ENCODE measurements at places on chromosomes 3 and 15. TPM values are rescaled to one million over a fixed set of nuclear protein-coding genes. Genes with fewer than 3 reads are reported as not detected.

The HRG gene
- total RNA-seq = not detected

The ITIH1 gene
- total RNA-seq = not detected

The MORC1 gene
- total RNA-seq = not detected

The TRH gene
- total RNA-seq = not detected

The ZNF385D gene
- total RNA-seq = 0.28 TPM

The VPS39 gene
- 52.2 TPM for total RNA-seq

The GCSAM gene
- total RNA-seq = not detected

The CACNA2D3 gene
- total RNA-seq = 0.36 TPM

The TJP1 gene
- 43.4 TPM for total RNA-seq

The SLC38A3 gene
- 0.36 TPM for total RNA-seq

The PAK2 gene
- total RNA-seq = 33.9 TPM

The PEX5L gene
- under 0.01 TPM for total RNA-seq

The OXTR gene
- total RNA-seq = 56.1 TPM

The BMF gene
- 1.7 TPM for total RNA-seq

The CFAP20DC gene
- 1.6 TPM for total RNA-seq

The P2RY14 gene
- total RNA-seq = not detected

- no peak for DNase-seq
Observed at GRCh38 chr3:63046152-63046551, 170.9 kb upstream of the CADPS start.

- no peak for DNase-seq
Observed at GRCh38 chr3:29291260-29291981, 10.6 kb downstream of the RBMS3 start.

DNA sequence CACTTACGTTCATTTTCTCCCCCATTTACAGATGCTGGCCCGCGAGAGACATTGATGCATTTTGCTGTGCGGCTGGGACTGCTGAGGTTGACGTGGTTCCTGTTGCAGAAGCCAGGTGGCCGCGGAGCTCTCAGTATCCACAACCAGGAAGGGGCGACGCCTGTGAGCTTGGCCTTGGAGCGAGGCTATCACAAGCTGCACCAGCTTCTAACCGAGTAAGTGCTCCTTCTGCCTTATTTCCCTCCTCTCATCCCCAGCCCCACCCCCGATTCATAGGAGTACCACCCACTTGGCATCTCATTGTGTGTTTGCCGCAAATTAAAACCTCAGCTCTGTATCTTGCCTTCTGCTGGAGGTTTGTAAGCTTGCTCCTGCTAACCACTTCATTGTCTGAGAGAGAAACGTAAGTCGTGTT is 163.3 kb downstream of the AKAP13 start:
- DNase-seq = no peak

DNA sequence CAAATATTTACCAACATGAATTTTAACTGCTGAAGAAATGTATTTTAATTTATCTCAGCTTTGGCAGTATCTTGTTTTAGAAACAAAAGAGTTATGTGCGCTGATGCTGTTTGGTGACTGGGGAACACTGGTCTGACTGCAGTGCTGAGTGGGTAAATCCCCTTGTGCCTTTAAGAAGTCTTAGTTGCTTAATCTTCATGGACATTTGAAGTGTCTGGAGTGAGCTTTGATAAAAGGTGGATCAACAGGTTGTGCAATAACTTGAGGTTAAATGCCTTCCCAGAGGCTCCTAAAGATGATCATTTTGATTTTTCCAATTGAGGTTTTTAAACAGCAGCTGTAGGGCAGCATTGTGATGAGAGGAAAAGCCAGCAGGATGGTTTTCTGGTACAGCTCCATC is 68.7 kb downstream of the TP63 start:
- DNase-seq = no peak

- no peak for DNase-seq
Observed at GRCh38 chr3:104520228-104520655, 846.5 kb upstream of the ALCAM start.

- peak; percentile 94 for DNase-seq
Observed at GRCh38 chr3:36911990-36912804, 32.7 kb downstream of the TRANK1 start.

GRCh38 chr3:111577798-111578685 is 17.1 kb downstream of the ZBED2 start:
- peak; percentile 93 for DNase-seq

DNA sequence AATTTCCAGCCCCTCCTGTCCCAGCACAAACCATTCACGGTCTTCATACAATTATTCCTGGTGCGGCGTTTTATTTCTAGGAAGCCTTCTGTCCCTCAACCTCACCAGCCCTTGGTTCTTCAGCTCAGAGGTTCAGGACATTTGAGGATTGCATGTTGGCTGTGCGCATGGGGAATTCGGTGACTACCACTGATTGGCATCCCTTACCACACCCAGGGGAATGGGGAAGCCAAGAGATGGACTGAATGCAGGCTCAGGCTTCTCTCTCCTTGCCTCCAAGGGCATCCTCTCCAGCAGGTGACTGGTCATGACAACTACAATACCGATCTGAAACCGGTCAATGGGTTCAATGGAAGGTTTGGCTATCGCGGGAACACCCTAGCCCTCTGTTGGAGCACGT is 153.8 kb downstream of the MTHFS start:
- DNase-seq = no peak

- peak; percentile 55 for DNase-seq
Observed at GRCh38 chr15:71312731-71313460, 197.6 kb downstream of the THSD4 start.

GRCh38 chr3:142904639-142905436 is 16.0 kb upstream of the PCOLCE2 start:
- DNase-seq = no peak

GRCh38 chr3:11459186-11459824 is 184.4 kb downstream of the VGLL4 start:
- peak; percentile 70 for DNase-seq

GRCh38 chr15:28114721-28115622 is 15.9 kb upstream of the OCA2 start:
- DNase-seq = peak; percentile 66

DNA sequence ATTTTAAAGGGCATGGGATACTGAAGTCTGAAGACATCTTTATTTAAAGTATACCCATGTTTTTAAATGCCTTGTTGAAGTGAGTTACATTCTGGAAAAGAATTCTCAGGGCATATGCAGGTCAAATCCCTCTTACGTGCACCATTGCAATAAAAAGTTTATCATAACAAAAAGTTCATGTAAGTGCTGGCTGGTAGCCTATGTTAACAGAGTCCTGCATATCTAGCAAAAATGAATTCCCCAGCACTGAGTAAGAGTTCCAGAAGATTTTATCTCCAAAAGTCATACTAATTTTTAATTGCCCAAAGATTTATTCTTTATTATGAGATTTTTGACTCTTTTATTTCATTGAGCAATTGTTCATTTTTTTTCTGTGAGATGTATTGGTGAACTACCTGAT is 104.7 kb upstream of the ROBO1 start:
- peak; percentile 78 for DNase-seq

GRCh38 chr3:34862456-34862855 is 776.9 kb upstream of the ARPP21 start:
- DNase-seq = no peak

DNA sequence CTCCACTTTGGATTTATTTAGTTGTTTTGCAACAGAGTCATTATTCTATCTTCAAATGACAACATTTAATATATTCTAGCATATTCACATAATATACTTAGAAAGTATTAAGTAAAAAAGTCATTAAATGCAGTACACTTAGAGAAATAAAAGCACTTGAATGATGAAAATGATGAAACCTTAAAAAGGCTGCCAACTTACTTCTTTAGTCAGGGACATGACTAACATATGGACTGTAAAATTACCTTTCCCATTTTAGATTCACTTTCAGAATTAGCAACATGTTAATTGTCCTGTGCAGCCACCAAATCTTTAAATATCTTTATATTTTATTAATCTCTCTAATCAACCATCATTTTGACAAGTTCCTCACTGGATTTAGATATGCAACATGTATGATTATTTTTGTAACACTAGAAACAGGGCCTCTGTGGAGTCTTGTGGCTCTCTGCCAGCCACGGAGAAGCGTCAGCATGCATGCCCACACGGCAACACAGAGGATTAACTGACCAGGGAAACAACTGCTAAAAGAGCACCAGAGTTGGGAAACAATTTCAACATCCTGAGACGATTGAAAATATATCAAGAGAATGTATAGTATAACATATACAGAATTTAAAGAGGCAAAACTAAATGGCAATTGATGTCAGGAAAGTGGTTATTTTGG is 95.7 kb downstream of the ANO10 start:
- peak; percentile 42 for DNase-seq

DNA sequence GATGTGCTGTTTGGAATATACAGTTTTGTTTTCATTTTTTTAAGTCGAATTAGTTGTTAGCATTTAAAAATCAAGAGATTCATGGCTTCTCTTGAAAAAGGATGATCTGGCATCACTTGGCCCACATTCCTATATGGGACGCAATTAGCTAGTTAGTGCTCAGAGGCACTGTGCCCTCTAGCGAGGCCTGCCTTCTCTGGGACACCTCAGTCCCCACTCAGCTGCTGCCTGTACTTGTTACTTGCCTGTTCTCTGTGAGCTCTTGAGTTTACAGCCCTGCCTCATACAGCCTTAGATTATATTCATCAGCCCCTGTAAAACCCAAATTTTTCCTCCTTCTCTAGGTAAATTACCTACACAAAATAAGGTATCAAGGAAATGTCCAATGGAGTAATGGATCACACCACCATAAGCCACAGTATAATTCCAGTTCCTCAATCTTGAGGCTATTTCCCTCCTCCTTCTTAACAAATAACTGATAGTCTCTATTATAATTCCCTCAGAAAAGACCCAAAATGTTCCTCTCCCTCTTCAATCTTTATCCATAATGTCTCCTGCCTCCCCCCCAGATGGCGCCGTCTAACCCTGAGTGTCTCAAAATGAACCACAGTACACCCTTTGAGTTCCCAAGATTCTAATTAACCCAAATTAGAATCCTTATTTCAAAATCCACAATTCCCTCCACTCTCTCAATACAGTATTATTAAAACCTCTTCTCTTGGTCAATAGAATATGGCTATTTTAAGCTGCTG is 2.7 kb downstream of the ZMAT3 start:
- peak; percentile 40 for DNase-seq

- no peak for DNase-seq
Observed at GRCh38 chr3:160018959-160019358, 30.3 kb downstream of the IL12A start.

- peak; percentile 71 for DNase-seq
Observed at GRCh38 chr15:36029606-36030210, 483.7 kb upstream of the DPH6 start.

DNA sequence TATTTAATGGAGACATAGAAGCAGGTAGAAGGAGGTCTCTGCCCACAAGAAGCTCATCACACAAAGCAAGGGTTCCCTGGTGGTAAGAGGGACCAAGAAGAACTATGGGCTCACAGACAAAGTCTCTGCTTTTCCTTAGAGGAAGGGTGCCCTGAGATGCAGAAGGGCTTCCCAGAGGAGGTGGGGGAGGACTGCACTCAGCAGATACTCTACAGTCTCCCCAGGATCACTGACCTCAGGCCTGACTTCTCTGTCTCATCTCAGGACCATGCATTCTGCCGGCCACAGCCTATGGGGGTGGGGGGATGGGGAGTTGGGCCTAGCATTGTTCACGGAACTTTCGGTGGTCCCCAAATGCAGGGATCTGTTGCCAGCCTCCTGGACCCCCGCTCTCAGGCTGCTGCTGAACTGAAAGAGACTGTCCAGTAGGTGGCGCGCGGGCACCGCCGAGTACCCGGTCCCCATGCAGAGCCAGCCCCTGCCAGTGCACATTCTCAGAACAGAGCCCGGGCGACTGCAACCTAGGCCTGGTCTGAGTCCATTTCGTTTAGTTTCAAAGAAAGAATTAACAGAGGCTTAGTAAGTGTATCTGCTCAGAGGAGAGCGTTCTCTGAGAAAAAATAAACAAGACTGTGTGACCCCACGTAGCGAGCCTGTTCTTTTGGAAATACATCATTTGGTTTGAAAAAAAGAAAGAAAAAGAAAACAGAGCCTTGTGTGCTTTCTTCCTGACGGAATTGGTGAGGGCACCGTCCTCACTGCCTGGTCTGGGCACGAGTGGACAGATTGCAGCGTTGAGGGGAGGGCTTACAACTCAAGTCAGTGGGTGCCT is 74.1 kb downstream of the LRTM1 start:
- peak; percentile 74 for DNase-seq

- DNase-seq = no peak
Observed at GRCh38 chr3:150960708-150961684, 11.5 kb downstream of the CLRN1 start.

GRCh38 chr3:138694287-138695007 is 85.9 kb downstream of the FAIM start:
- DNase-seq = peak; percentile 99

DNA sequence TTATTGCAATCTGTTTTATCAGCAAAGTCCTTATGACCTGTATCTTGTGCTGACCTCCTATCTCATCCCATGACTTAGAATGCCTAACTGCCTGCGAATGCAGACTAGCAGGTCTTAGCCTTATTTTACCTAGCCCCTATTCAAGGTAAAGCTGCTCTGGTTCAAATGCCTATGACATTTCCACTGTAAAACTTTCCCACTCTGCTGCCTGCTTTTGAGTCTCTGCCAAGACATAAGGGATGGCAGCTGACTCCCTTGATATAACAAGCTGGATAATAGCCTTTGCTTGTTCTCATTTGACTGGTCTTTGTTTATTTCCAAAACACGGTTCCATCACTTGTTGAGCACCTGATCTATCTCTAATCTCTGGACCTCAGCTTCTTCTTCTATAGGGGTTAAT is 131.9 kb upstream of the STRIT1 start:
- no peak for DNase-seq

GRCh38 chr3:126147932-126148683 is 32.3 kb downstream of the ALDH1L1 start:
- DNase-seq = no peak

DNA sequence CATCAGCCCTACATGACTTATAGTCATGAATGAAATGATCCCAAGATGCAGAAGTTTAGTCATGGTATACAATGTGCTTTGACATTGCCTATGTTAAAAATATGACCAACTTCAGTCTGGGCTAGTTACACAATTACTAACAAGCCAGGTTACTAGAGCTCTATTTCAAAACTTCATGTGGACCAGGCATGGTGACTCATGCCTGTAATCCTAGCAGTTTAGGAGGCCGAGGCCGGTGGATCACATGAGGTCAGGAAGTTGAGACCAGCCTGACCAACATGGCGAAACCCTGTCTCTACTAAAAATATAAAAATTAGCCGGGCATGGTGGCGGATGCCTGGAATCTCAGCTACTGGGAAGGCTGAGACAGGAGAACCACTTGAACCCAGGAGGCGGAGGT is 613.0 kb downstream of the CADM2 start:
- no peak for DNase-seq

- DNase-seq = no peak
Observed at GRCh38 chr15:92843814-92844213, 56.3 kb upstream of the CHD2 start.

GRCh38 chr3:42960786-42961185 is 18.3 kb upstream of the GASK1A start:
- no peak for DNase-seq

- DNase-seq = no peak
Observed at GRCh38 chr3:17261627-17262369, 377.0 kb downstream of the PLCL2 start.

- no peak for DNase-seq
Observed at GRCh38 chr3:30913176-30913575, 18.7 kb upstream of the GADL1 start.

GRCh38 chr3:108951820-108952501 is 1.7 kb downstream of the GUCA1C start:
- DNase-seq = no peak

- DNase-seq = no peak
Observed at GRCh38 chr3:133514418-133514817, 59.1 kb upstream of the CDV3 start.

- no peak for DNase-seq
Observed at GRCh38 chr15:60572541-60573421, 93.8 kb upstream of the ICE2 start.

All from IMR-90 (cell line).